Activated CD8-positive, alpha-beta memory T cell treated with anti-CD3 and anti-CD28 coated beads, Interleukin-2, amount 50 U/mL, for 4 hours (primary cell): ENCODE measurements at places on chromosomes 2 and 18.

- no peak for DNase-seq
Measured at GRCh38 chr2:73185965-73186364, 16.4 kb upstream of the NOTO start.

DNA sequence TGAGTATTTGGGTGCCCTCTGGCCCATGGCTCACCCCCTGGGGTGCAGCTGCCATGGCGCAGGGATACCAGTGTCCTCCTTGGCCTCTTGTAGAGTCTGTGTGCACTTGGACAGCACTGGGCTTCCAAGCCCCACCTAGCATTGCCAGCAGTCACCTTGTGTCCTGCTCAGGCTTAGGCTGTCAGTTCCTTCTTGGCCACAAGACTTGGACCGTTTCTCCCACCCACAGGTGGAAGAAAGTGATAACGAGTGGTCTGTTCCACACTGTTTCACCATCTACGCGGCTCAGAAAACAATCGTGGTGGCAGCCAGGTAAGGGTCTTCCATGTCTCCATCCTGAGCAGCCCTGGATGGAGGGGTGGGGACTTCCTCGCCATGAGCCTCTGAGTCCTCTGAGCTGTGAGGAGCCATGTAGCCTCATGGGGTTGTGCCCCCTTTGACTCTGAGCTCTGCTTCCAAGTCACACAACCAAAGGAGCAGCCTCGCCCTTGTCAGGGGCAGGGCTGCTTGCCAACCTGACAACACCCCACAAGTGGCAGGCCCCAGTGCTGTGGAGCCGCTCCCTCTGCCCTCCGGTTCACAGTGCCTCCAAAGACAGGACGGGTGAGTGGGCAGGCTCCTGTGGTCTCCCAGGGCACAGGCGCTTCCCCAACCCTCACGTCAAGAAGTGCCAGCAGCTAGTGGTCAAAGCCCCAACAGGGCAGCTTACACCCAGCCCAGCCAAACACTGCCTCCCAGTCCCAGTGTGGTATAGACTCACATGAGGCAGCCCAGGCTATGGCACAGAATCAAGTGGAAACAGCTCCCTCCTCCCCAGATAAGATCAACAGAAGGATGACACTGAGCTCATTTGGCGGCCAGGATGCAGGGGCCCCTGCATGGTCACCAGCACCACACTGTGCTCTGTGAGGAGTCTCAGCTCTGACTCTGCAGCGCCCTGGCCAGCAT is 18.4 kb downstream of the STK25 start:
- DNase-seq: no peak

GRCh38 chr2:66771359-66771976 is 336.5 kb downstream of the MEIS1 start:
- DNase-seq: no peak

GRCh38 chr18:67783196-67783946 is 266.9 kb upstream of the DSEL start:
- no peak for DNase-seq

GRCh38 chr18:3863006-3863405 is 413.0 kb downstream of the TGIF1 start:
- no peak for DNase-seq

DNA sequence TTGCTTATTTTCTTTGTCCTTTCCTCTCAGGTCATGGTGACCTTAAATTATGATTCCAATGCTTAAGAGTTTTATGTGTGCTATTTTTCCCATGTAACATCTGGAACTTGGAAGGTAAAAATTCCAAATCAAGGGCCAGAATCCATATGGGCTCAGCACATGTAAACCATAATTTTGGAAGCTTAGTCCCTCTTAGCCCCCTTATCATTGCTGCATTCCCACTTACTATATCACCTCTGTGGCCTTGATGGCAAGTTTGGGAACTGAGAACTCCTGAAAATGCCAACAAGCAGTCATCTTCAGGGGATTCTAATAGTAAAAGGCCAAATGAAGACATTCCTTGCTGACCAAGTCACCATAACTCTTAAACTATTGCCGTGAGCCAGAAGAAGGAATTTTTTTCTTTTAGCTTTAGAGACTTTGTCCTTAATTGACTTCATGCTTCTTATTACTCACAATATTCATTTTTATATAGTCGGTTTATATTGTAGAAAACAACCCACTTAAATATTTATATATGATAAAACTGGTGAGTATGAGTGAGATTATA is 251.4 kb downstream of the SLC8A1 start:
- DNase-seq: no peak

DNA sequence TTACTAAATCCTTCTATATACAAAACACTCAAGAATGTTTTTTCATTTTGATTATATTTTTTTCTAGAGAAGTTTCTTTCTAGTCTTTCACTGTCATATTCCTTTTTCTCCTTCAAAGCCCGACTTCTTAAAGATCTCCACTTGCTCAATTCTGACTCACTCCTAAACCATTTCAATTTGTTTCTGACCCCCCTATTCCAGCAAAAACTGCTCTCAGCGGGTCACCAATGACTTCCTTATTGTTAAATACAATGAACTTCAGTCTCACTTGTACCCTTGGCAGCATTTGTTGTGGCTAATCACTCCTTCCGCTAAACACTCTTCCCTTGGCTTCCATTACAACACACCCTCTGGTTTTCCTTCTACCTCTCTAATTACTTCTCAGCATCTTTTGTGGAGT is 111.1 kb upstream of the RBBP8 start:
- DNase-seq: no peak

DNA sequence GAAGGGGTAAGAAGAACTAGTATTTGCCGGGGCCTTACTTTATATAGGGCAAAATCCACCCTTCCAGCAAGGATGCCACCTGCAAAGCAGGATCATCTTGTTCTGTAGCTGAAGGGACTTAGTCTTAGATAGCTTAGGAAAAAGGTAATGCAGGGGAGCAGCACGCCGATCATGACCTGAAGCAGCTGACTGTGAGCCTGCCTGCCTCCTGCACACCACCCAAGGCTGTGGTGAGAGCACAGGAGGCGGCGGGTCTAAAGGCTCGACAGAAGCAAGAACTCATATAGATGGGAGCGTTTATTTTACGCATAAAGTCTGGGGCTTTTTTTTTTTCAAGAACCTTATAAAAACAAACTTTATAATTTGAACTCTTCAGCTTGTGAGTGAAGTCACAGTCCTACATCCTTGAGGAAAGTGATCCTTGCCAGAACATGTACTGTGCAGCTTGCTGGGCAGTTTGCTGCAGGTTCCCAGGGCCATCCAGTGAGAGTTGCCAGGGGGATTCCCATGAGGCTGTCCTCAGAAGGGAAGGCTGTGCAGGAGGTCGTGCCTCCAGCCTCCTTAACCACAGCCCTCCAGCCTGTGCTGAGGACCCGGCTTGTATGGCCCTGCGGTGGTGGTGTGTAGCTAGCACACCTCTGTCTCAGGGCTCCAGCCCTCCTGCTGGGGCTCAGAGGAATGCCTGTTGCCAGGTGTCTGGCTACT is 92.1 kb downstream of the RNF144A start:
- no peak for DNase-seq

- DNase-seq: no peak
Measured at GRCh38 chr18:68104036-68104435, 587.5 kb upstream of the DSEL start.

DNA sequence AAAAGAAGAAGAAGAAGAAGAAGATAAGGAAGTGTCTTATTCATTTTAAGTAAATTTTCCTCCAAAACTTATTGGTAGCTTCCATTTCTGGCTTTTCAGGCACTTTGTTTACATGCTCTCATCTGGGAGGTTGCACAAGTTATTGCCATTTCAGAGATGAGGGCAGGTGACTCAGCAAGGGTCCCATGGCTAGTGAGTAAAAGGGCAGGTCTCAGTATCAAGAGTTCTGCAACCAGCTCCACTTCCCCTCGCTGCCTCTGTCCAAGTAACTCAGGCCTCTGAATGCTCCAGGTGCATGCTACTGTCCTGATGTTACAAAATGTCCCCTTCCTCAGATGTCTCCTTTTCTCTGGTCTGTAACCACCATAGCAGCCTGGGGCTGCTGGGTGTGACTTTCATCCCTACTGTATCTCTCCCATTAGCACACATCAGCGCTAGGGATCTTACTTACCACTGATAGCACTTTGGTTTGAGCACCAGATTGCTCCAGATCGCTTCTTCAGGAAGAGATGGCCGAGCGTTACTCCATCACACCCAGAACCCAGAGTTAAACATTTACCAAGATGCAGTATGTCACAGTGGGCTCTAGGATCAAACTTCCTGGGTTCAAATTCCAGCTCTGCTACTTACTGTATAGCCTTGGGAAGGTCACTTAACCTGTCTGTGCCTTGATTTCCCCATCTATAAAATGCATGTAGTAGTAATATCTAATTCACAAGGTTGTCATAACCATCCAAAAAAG is 57.4 kb upstream of the LAPTM4A start:
- DNase-seq: no peak

GRCh38 chr18:36073676-36074075 is 6.3 kb upstream of the RPRD1A start:
- no peak for DNase-seq

DNA sequence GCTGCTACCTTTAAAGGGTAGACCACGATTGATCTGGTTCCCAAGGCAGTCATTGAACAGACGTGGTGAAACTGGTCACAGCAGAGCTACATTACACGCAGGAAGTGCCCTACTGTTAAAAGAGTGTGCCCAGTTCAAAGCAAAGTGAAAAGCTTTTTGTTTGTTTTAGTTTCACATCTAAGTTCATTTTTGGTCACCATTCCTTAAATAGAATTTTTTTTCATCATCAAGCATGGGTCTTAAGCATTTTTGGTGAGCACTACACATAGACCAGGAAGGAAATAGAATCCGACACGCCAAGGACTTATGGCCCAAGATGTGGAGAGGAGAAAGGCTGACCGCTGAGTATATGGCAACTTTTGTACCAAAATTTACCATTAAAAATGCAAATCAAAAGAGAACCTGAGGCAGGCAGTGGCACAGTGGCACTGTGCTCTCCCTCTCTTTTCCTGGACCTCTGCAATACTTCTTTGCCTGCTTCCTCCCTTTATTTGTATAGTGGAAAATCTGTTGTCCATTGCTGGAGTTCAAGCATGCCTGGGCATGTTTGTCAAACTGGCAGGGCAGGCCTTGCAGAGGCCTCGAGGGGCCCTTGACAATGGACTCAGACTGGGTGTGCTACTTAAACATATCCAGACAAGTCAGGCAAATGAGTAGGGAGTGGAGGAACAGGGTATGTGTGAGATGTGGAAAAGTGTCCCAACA is 42.6 kb upstream of the HNRNPA3 start:
- no peak for DNase-seq

- DNase-seq: no peak
Measured at GRCh38 chr2:237885931-237886684, 26.7 kb downstream of the RAMP1 start.

GRCh38 chr2:119641562-119642258 is 37.3 kb upstream of the TMEM177 start:
- peak; percentile 75 for DNase-seq

DNA sequence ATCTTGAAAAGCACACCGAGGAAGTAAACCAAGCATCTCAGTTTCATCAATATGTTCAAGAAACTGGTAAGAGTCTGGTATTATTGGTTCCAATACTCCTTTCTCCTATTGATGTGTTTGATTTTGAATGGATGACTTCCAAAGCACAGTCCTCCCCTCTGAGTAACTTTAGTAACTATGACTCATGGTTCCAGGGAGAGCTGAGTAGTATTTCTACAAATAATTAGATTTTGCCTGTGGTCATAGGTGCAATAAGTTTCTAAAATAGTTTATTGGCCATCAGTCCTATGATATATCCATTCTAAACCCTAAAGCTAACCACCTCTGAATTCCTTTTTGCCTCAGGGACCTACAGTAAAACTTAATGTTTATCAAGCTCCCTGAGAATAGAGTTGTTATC is 352.4 kb downstream of the XIRP2 start:
- no peak for DNase-seq

GRCh38 chr2:201127570-201127969 is 11.6 kb downstream of the CFLAR start:
- DNase-seq: peak; percentile 46

- no peak for DNase-seq
Measured at GRCh38 chr2:197871780-197872456, 67.5 kb downstream of the PLCL1 start.
